ENCODE measurements at places on chromosomes 4 and X.
A peak's percentile ranks its signal among the peaks of the same experiment; 100 is the strongest.

DNA sequence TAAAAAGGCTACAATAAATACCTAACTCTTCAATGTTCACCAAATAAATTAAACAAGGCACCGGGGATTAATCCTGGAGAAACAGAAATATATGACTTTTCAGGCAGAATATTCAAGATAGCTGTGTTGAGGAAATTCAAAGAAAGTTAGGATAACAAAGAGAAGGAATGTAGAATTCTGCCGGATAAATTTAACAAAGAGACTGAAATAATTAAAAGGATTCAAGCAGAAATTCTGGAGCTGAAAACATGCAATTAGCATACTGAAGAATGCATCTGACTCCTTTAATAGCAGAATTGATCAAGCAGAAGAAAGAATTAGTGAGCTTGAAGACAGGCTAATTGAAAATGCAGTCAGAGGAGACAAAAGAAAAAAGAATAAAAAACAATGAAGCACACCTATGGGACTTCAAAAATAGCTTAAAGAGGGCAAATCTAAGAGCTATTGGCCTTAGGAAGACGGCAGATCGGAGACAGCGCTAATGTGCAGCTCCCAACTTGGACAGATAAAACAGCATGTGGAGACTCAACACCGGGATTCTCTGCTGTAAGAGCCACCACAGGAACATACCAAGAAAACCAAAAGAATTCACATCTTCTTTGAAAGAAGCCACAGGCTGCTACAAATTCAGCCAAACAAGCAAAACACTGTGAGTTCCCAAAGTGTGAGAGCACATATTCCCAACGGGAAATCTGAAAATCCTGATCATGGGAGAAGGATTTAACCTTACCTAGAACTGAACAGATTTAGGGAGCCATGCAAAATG is 1290.9 kb downstream of the PCDH18 start:
- DNase-seq = no peak

- DNase-seq = no peak
Observed at GRCh38 chr4:72817012-72817411, 248.0 kb upstream of the ADAMTS3 start.

- peak; percentile 9 for DNase-seq
Observed at GRCh38 chrX:70664726-70665125, 220.1 kb downstream of the DLG3 start.

DNA sequence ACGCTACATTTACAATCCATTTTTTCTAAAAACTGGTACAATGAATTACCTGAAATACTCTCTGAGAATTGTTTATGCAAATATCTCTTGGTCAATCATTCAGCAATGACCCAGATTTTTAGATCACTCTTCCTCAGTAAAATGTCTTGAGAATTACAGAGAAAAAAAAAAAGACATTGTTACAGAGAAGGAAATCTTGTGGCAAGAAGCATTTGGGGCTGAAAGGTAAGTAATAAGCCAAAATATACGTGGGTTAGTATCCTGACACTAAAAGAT is 19.6 kb upstream of the TET2 start:
- no peak for DNase-seq

- DNase-seq = peak; percentile 40
Observed at GRCh38 chr4:170089274-170089667, 485 bp downstream of the AADAT start.

GRCh38 chrX:72094894-72095293 is 36.8 kb downstream of the RTL5 start:
- no peak for DNase-seq

DNA sequence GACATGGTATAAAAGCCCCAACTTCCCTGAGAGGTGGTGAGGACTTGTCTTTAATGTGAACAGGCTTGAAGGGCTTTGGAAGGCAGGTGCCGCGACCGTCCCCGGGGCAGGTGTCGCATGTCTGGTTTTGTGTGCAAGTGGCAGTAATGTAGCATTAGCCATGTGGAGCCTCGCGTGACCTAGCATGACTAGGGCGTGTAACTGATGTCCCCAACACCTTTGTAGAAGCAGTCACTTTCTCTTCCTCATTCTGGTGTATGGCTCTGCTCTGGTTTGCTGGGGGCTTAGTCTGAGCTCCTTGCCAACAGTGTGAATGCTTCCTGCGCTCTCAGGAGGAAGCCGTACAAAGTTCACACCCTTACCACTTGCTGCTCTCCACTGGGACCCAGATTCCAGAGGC is 145.7 kb downstream of the AMMECR1 start:
- DNase-seq = no peak

- DNase-seq = no peak
Observed at GRCh38 chr4:84436812-84437211, 62.3 kb downstream of the NKX6-1 start.
